ENCODE measurements at places on chromosomes 7 and 10. TPM values are rescaled to one million over a fixed set of nuclear protein-coding genes. Genes with fewer than 3 reads are reported as not detected.

Gene PVRIG
- total RNA-seq, result not detected

Gene PLEKHS1
- total RNA-seq, result 13.8 TPM

Gene NANOS1
- total RNA-seq, result 6.8 TPM

Gene UPK3B
- total RNA-seq, result 6.0 TPM

Gene CRYGN
- total RNA-seq, result not detected

Gene PDE6C
- total RNA-seq, result not detected

Gene CPVL
- total RNA-seq, result 43.5 TPM

Gene NKX2-3
- total RNA-seq, result not detected

Gene HTR5A
- not detected for total RNA-seq

Gene AVPI1
- total RNA-seq, result 25.6 TPM

Gene WDR11
- 32.2 TPM for total RNA-seq

Gene SVOPL
- 1.5 TPM for total RNA-seq

Gene SFRP5
- total RNA-seq, result 0.20 TPM

Gene JAKMIP3
- 0.05 TPM for total RNA-seq

All from Calu3 (cell line).